ENCODE measurements at places on chromosomes 2 and 18.

DNA sequence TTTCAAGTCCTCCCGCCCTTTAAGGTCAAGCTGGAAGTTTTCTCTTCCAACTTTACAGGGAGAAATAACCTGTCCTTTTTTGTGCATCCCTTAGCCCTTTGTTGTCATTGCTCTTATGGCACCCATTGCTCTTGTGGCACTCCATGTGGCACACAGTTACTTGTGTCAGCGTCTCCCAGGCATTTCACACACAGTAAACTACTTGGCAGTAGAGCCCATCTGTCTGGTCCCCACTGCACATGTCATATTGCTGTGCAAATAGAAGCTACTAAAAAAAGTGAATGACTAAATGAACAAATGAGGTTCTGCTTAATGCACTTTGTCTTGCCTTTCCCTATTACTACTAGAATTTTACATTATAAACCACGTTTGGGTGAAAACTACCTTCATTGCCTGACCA, 149.3 kb downstream of the EML6 start:
- no peak for DNase-seq

DNA sequence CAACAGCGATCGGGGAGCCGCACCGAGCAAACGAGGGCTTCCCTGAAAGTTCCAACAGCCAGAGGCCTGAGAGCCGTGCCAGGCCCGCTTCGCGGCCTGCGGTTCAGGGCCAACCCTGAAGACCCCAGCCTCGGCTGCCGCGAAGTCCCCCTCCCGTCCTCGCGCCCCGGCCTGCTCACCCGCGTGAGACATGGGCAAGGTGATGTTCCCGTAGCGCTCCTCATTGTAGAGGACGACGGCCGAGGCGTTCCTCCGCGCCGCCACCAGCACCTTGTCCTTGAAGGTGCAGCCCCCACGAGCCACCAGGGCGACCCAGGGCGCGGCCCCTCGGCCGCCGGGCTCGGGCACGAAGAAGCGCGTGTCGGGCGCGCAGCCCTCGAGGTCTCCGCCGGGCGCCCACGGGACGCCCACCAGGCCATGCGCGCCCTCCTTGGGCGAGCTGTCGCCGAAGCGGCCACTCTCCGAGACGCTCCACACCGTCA, 510 bp downstream of the RNF149 start:
- peak; percentile 42 for DNase-seq

GRCh38 chr2:10022445-10022844, 20.9 kb upstream of the KLF11 start:
- no peak for DNase-seq

DNA sequence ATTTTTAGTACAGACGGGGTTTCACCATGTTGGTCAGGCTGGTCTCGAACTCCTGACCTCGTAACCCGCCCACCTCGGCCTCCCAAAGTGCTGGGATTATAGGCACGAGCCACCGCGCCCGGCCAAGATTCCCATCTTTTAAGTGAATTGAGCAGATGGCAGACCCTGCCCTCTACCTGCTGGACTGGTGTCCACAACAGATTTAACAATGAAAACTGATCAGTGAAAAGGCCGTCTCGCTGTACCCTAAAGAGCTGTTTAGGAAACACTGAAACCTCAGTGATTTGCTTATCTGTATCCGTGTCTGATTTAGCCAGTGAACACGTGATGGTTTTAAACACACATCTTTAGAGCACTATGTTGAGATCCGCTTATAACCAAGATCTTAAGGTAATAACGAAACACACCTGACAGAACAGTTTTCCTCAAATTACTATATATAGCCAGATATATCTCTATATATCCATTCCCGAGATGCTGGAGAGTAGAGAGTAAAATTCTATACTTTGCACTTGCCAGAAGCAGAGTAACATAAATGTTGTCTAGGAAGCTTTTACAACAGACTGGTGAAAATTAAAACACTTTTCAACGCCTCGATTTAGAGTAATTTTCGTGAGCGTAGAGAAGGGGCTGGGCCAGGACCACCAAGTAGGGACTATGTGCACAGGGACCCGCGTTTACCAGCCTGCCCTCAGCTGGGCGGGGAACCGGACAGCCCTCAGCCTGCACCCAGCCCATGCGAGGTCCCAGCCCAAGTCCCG, 594 bp downstream of the FAM161A start:
- no peak for DNase-seq

GRCh38 chr2:197804758-197805714, 643 bp downstream of the PLCL1 start:
- peak; percentile 39 for DNase-seq

DNA sequence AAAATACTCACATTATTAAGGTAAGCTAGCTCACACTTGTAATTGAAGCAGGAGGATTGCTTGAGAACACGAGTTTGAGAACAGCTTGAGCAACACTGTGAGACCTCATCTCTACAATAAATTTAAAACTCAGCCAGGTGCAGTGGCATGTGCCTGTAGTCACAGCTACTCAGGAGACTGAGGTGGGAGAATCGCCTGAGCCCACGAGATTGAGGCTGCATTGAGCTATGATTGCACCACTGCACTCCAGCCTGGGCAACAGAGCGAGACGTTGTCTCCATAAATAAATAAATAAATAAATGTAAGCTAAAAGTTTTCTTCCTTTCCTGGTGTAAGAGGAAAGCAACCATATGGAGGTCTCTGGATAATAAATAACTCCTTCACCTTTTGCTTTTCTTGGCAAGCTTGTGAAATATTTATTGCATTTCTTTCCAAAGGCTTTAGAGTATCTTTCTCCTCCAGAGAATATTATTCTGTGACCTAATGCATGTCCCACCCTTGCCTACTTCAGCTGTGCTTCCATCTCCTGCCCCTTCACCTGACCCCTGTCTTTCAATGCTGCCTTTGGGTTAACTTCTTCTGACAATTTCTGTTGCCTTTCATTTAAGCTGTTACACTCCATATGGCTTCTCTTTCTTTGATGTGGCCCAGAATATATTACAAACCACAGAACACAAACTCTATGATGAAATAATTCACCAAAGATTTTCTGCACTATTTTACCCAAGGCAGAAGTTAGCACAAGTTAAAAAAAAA, 280.7 kb upstream of the RND3 start:
- no peak for DNase-seq

DNA sequence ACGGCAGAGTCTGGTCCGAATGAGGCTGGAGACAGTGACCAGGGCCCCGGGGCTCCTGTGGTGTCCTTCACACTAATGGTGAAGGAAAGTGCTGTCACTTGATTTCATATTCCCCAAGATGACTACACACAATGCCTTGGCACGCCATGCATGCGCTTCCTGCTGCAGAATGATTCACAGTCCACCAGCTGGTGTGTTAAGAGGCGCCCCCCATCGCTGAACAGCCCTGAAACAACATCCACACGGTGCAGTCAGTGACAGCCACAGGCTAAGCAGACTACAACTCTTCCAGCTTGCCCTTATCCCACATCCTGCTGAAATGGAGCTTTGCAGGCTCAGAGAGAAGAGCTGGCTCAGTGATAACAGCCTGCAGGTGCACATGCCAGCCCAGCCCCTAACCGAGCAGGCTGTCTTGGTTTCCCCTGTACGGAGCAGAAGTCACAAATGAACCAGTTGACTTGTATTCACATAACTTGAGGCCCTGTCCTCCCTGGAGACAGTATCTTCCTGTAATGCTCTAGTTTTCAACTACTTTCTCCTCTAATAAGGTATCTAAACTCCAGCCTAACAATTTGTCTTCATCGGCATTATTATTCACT, 24.3 kb upstream of the CDH20 start:
- no peak for DNase-seq

All from activated CD4-positive, alpha-beta T cell treated with anti-CD3 and anti-CD28 coated beads, Interleukin-2, amount 50 U/mL, for 48 hours (primary cell).